Cardiac ventricle fibroblast (primary cell): ENCODE measurements at places on chromosomes 6 and 20. TPM values are rescaled to one million over a fixed set of nuclear protein-coding genes. Genes with fewer than 3 reads are reported as not detected.

The EYA2 gene
- 0.49 and 1.6 TPM in 2 replicates for total RNA-seq

The NOTCH4 gene
- total RNA-seq, result 3.9 and 5.3 TPM in 2 replicates

The KIF13A gene
- 22.7 and 23.6 TPM in 2 replicates for total RNA-seq

The MICB gene
- 2.2 and 5.1 TPM in 2 replicates for total RNA-seq

The SKIC2 gene
- total RNA-seq, result 24.6 and 28.9 TPM in 2 replicates

The SNRPB2 gene
- total RNA-seq, result 36.4 and 37.8 TPM in 2 replicates

The SOBP gene
- 12.8 and 13.7 TPM in 2 replicates for total RNA-seq

The PNISR gene
- total RNA-seq, result 26.9 and 38.1 TPM in 2 replicates

The SIRPG gene
- not detected in 2 replicates for total RNA-seq

The CFB gene
- total RNA-seq, result 47.7 and 56.5 TPM in 2 replicates
